ENCODE measurements at places on chromosomes 16 and 17.

- no peak for DNase-seq
Measured at GRCh38 chr17:17004251-17004996, 32.5 kb upstream of the TNFRSF13B start.

DNA sequence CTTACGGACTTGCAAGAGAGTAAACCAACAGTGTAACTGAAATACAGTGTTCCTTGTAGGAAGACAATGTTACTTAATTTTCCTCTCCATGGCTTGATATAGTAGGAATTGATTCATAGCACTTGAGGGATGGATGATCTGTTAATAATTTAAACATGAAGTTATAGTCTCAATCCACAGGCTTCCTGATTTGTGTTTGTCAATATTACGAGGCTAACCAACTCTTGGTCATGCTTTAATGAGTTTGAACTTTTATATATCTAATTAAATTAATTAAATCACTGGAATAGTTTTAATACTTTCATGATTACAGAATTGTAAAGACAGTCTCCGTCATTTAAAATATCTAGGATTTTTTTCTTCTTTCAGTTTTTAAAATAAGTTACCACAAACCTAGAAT lies 112.0 kb upstream of the HAS3 start:
- no peak for DNase-seq

DNA sequence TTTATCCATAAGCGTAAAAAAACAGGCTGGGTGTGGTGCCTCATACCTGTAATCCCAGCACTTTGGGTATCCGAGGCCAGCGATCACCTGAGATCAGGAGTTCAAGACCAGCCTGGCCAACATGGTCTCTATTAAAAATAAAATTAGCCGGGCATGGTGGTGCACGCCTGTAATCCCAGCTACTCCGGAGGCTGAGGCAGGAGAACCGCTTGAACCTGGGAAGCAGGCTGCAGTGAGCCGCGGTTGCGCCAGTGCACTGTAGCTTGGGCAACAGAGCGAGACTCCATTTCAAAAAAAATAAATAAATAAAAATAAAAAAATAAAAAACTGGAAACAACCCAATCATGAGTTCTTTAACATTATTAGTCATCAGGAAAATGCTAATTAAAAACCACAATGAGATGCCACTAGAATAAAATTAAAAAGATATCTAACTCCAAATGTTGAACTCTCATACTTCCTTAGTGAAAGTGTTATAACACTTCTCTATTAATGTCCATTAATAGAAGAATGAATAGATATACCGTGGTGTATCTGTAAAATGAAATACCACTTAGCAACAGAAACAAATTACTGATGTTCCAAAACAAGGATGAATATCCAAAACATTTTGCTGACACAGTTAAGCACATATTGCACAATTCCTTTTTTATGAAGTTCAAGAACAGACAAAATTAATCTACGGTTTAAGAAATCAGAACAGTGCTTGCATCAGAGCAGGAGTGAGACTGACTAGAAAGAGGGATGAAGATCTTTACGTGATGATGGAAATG lies 13.1 kb downstream of the MPHOSPH6 start:
- DNase-seq = no peak

DNA sequence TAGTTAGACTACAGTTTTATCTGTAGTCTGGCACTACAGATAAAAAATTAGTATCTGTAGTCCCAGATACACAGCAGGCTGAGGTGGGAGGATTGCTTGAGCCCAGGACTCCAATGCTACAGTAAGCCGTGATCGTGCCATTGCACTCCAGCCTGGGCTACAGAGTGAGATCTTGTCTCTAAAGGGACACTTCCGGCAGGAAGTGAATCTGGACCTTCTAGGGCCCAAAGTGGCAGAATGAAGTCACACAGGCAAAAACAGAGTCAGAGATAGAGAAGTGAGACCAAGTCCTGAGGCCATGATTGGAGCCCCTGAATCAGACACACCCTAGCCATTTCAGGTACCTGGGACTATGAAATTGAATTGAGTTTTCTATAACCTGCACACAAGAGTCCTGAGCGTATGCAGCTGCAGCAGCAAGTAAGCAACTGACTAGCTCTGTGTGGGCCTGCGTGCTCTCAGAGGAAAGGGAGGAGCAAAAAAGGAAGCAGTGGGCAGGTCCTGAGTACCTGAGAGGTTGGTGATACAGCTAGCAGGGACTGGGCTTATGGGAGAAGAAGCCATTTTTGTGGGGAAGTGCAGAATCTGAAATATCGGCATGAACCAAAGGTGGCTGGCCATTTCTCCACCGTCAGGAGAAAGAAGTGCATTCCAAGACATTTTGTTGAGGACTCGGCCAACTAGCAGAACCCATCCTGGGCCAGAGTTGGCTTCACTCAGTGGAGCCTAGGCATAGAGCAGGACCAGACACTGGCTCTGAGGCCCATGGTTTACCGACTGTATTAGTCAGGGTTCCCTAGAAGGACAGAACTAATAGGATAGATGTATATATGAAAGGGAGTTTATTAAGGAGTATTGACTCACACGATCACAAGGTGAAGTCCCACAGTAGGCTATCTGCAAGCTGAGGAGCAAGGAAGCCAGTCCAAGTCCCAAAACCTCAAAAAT lies 27.2 kb upstream of the BRD7 start:
- no peak for DNase-seq

DNA sequence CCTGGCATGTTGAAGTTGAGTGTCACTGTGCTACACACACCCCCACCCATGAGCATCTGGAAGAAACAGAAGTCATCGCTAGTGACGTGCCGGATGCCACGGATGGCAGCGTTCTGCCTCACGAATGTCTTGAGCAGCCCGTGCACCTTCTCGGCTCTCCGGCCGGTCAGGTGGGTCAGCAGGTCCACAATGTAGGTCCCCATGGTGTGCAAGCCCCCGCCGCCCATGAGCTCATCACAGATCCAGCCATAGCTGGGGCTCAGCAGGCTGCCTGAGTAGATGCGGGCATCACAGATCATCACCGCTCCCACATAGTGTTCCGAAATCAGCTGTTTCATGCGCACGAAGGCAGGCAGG lies 8.9 kb downstream of the C16orf86 start:
- DNase-seq = no peak

DNA sequence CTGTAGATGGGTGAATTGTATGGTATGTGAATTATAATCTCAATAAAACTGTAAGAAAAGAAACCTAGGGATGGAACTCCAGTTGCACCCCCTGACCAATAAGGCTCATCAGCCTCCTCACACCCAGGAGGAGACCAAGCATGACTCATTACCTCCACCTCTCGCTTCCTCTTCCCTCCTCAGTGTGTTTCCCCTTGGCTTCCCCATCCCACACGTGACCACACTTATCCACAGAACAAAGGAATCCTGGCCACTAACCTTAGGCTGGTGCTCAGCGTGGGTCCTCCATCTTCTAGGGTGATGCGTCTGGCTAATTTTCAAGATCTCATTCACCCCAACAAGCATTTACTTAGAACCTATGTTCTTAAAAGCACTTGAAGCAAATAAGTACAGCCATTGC lies 36.2 kb upstream of the MAP3K14 start:
- DNase-seq = no peak

GRCh38 chr17:80053102-80053501 lies 16.7 kb downstream of the CCDC40 start:
- DNase-seq = no peak

DNA sequence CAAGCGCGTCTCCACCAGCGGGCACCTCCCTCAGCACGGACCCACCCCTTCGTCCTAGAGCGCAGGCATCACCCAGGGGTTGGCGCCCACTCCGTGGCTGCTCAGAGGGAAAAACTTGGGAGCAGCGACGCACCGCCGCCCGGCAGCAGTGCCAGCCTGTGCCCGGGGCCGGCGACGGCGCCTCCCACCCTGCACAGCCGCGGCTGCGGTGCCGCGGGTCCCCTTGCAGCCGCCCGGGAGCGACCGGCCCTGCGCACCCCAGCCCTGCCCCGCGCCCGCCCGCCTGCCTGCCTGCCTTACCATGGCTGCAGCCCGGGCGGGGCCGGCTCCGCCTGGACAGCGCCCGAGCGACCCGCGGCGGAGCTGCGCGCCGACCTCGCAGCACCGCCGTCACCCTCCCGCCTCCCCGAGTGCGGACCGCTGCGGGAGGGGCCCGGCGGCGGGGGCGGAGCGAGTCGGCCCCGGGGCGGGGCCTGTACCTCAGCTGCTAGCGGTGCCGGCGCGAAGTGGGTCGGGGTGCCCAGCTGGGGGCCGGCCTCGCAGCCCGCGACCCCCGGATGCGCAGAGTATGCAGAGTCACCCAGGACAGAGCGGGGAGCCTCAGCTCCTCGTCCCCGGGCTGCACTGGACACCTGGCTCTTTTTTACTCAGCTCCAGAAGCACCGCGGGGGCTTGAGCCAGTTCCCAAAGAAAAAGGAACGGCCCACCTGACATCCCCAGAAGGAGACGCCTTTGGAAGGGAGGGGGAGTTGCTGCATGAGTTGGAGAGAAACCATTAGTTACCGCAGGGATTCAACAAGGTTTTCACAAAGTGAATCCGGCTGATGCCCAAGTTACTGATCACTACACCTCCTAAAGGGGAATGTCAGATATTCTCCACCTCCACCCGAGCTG lies 17.5 kb upstream of the MTMR4 start:
- DNase-seq = peak; percentile 87

- no peak for DNase-seq
Measured at GRCh38 chr16:54808890-54809289, 121.8 kb upstream of the IRX5 start.

GRCh38 chr16:11793840-11794239 lies 3.2 kb downstream of the ZC3H7A start:
- DNase-seq = no peak

- DNase-seq = peak; percentile 83
Measured at GRCh38 chr16:19907161-19907992, 22.7 kb upstream of the GPRC5B start.

- no peak for DNase-seq
Measured at GRCh38 chr17:48261297-48261880, 153.8 kb downstream of the SNX11 start.

DNA sequence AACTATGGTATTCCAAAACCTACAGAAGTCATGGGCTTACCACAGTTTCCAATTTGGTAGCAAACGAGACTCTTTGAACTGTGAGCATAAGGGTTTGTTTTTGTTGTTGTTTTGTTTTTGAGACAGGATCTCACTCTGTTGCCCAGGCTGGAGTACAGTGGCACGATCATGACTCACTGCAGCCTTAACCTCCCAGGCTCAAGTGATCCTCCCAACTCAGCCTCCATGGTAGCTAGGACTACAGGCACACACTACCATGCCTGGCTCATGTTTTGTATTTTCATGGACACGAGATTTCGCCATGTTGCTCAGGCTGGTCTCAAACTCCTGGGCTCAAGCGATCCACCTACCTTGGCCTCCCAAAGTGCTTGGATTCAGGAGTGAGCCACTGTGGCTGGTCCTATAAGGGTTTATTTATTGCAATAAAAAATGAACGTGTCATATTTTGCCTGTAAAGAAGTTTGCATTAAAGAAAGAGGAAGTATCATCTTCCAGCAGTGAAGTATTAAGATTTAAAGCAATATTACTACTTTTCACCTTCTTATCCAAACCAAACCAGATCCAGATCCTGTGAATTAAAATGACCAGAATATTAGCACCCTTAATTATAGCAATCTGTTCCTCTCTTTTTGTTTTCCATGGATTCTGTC lies 37.2 kb downstream of the KCNJ2 start:
- DNase-seq = no peak

DNA sequence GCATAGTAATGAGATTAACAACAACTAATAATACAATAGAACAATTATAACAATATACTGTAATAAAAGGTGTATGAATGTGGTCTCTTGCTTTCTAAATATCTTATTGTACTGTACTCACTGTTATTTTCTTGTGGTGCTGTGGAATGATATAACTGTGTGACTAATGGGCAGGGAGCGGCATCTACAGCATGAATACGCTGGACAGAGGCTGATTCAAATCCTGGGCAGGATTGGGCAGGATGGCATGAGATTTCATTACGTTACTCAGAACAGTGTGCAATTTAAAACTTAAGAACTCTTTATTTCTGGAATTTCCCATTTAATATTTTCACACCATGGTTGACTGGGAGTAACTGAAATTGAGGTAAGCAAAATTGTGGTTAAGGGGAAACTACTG lies 1239.8 kb upstream of the GOT2 start:
- no peak for DNase-seq

DNA sequence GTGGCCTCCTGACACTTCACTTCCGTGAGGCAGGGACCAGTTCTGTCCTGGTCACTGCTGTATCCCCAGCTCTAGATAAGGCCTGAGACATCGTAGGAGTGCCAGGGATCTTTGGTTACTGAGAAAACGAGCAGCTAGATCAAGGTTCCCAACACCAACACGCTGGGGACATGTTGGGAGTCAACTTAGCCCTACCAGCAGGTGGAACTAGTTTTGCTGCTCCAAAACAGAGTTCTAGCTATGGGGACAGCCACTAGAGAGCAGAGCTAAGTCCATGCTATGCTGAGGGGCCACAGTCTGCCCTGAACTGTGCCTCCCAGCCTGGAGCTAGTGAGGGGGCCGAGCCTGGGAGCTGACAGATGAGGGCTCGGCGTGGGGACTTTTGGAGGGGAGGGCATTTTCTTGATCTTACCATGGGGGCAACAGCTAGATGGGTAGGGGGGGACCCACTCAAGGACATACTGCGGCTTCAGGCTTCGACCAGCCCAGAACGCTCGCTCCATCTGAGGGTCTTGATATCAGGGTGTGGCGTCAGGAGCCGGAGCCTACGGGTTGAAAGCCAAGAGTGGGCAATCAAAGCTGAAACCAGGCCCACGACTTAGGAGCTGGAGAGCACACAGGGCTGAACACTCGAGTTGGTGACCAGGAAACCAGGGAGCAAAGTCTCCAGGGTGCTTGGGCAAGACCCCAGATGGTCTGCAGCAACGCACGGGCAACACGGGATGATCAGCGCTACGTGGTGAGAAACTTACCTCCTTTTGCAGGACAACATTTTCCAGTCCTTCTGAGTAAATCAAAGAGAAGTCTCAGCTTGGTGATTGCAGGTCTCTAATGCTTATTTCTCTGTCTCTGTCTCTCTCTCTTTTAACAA lies 13.4 kb downstream of the SNX20 start:
- no peak for DNase-seq

DNA sequence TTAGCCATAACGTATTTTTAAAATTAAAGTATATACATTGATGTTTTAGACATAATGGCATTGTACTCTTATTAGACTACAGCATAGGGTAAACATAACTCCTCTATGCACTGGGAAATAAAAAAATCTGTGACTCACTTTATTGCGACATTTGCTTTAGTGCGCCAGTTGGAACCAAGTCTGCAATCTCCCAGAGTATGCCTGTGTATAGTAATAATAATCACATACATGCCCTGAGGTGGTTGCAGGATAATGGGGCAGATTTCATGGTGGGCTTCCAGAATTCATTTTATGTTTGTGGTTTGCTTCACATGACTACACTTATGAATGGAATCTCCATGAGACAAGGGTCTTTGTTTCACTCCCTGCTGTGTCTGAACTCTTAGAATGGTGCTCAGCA lies 66.9 kb upstream of the N4BP1 start:
- no peak for DNase-seq

DNA sequence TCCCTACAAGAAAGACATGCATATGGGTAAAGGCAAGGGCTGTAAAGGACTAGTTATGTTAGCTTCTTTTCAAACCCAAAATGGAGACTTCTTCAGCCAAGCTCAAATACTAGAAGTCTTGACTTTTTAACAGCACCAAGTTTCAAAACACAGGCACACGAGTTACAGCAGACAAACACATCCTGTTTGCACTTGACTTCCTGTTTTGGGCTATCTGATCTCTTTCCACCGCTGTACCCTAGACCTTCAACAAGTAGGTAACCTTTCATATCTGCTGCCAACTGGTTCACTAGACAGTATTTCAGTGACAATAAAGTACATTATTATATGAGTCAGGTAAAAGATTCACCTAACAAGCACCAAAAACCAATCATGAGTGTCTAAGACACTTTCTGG lies 12.3 kb downstream of the RFFL start:
- no peak for DNase-seq

Data from AG08396 (cell line).